ENCODE measurements at places on chromosomes 12 and 14.

DNA sequence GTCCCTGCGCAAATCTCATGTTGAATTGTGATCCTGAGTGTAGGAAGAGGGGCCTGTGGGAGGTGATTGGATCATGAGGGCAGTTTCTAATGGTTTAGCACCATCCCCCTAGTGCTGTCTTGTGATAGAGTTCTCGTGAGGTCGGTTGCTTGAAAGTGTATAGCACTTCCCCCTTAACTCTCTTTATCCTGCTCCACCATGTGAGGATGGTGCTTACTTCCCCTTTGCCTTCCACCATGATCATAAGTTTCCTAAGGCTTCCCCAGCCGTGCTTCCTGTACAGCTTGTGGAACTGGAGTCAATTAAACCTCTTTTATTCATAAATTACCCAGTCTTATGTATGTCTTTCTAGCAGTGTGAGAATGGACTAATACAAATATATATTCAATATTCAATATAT is 303.7 kb upstream of the SEL1L start:
- DNase-seq, result no peak

GRCh38 chr12:103969391-103969790 is 3.7 kb downstream of the TDG start:
- no peak for DNase-seq

- DNase-seq, result no peak
These were observed 26.1 kb upstream of the CIPC start for GRCh38 chr14:77071938-77072388.

DNA sequence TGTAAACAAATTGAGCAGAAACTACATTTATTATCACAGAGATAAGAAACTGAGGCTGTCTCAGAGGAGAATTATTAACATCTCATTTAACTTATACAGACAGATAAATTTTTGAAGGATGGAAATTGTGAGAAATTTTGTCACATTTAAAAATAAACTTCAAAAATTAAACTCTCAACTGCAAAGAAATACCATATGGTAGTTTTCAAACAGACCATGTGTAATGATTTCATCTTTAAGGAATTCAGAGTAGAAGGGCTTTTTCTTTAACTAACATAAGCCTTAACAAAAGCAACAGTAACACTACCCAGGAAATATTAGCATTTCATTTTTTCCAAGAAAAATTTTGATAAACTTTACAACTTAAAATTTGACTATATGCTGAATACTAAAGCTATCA is 26.6 kb downstream of the NUP37 start:
- no peak for DNase-seq

- DNase-seq, result no peak
These were observed 24.4 kb upstream of the FRMD6 start for GRCh38 chr14:51627313-51627712.

DNA sequence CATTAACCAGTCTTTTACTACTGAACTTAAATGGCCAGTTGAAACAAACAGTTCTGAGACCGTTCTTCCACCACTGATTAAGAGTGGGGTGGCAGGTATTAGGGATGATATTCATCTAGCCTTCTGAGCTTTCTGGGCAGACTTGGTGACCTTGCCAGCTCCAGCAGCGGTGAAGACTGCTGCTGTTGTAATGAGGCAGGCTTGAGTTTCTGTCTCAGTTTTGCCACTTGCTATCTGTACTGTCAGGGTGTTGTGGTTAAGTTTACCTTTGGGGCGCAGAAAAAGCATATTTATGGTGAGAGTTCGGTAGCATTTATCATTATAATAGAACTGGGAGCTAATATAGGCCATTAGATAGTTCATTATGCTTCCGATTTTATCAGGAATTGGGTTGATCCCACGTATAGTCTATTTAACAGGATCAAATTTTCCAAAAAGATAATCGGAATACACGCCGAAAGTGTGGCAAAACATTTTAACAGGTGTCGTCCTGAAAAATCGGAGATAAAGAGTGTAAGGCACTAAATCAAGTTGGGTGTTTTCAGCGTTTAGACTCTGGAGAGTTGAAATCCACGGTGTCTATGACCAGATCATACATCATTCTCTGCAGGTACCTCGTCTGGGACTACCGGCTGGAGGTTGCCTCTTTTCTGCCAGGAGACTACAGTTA is 688 bp upstream of the NECAP1 start:
- no peak for DNase-seq

Measured in body of pancreas (tissue), 4 donors.